ENCODE measurements at places on chromosomes 3 and 15.

DNA sequence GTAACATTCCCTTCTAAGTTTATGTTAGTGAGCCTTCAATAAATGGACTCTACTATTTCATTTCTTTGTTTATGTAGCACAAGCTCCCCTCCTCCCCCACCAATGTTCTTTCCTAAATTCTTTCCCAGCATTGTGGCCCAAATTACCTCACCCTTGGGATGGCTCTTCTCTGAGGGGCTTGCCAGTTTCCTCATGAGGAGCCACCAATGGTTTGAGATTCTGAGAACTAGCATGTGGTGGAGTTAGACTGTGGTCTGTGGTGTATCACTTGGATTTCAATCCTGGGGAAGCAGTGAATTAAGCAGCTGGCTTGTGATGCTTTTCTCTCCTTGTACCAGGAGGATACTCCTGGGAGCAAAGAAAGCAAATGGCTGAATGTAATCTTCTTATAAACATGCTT, 50.0 kb upstream of the NPHP3 start:
- no peak for DNase-seq

DNA sequence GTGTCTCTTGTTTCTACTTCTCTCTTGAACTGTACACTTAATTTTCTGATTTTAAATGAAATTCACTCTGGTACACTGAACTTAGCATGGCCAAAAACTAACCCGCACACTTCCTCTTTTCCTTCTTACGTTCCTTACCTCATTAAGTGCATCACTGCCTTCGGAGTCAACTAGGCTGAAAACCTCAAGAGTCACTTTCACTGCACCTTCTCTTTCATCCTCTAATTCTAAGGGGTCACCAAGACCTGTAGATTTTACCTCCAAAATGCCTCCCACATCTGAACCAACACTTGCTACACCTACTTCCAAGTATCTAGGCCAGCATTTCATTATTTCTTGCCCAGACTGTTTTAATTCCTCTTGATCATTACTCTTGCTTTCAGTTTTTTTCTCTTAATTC, 6.6 kb downstream of the CBLB start:
- no peak for DNase-seq

- no peak for DNase-seq
Measured at GRCh38 chr3:126858887-126859286, 124.0 kb upstream of the PLXNA1 start.

DNA sequence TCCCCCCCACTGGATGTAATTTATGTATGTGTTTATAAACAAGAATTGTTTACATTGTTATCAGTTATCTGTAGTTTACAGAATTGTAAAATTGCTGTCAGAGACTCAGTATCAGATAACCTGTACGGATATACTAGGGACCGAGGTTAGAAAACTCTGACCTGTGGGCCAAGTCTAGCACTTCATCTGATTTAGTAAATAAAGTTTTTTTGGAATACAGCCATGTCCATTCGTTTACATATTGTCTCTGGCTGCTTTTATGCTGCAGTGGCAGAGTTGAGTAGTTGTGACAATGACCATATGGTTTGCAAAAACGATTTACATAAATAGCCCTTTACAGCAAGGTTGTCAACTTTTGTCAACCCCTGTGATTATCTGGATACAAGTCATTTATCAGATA, 52.6 kb downstream of the LRRC28 start:
- no peak for DNase-seq

DNA sequence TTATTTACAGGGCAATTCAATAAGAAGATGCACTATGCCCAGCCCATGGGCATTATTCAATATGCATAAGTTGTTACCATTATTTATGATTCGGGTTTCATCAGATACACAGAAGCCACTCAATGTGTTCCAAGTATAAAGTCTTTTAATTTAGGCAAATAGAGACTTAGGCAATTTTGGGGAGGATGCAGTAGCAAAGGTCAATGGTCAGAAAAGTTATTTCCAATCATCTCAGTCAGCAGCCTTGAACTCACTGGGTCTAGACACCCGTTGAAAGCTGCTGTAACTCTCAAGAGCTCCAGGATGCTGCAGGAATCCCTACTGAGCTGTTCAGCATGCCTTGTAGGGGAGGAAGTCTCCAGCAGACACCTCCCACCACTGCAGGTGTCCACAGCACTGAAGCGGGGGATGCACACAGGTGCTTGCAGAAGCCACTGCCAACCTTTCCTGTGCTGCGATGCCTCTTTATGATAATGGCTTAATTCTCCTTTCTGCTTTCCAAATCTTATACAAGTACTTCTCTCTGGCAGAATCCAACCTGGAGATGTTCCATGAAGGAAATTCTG, 155.0 kb upstream of the SUCLG2 start:
- DNase-seq: no peak

DNA sequence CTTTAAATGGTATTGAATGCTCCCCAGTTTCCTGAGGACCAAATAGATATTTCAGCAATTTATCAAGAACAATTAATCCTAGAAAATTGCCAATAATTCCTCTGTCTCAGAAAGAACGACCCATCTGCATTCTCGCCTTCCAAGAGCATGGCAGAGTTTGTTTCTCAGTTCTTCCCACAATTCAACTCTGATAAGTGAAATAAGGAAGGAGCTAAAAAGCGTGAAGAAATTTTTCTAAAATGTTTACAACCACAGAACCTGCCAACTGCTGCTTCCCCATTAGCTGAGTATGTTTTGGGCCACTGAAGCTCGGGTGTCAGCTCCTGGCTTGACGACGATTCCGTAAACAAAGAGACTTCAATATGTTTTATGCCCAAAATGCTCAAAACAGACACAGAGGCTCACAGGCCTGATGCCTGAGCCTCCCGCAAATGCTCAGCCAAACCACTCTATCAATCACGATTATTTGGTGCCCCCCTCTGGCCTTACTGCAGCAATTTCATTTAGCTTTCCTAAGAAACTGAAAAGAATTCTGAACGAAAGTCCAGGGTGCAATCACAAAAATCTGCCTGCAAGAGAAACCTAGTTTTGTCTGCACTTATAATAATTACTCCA, 259.2 kb upstream of the CCDC54 start:
- no peak for DNase-seq

- no peak for DNase-seq
Measured at GRCh38 chr3:188271226-188271914, 117.4 kb downstream of the LPP start.

DNA sequence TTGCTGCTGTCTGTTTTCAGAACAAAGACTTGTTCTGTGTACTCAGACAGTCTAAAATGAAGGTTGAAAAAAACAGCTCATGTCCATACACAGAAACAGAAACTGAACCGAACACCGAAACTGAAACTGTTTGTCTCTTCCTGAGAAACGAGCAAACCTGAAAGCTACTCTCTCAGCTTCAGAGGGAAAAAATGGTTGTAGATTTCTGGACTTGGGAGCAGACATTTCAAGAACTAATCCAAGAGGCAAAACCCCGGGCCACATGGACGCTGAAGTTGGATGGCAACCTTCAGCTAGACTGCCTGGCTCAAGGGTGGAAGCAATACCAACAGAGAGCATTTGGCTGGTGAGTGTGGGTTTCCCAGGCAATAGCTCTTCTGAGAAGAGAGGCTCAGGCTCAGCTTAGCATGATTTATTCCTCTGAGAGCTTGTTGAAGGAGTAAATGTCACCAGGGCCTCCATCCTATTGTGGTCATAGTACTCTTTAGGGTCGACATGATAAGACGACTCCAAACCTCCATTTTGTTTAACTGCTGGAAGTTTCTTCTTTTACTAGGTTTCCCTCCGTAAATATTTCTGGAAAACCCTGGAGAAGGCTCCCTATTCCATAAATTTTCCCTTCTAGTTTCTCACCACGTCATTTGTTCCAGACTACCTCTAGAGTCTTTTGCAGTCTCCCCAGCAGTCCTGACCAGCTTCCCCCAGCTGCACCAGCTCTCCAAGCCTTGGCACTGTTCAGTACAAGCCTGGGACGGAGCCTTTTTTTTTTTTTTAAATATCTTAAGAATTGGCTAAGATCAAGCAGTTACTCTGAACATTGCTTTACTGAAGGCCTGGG, at the start of gene RTP4:
Gene RTP4, plus strand, starts transcription at position 135 of the 838 bp plus-strand sequence. Its CDS starts 57 bp downstream, at position 192.
- peak; percentile 1 for DNase-seq

DNA sequence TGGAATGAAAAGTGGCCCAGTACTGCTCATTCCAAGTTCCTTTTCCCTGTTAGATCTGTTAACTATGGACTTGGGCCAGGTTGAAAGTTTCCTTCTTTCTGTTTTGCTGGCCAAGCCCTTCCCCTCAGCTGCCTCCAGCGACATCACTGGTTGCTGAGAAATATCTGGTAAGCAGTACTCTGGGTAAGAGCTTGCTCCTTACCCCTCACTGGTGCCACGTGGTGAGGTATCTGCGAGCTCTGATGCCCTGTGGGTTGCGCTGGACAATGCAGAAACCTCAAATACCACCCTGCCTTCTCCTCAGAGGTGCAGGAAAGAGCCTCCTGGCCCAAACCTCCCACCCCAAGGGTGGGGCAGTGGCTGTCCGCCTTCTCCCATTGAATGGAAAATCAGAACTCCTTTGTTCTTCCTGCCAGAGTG, 42.9 kb upstream of the APH1B start:
- no peak for DNase-seq

DNA sequence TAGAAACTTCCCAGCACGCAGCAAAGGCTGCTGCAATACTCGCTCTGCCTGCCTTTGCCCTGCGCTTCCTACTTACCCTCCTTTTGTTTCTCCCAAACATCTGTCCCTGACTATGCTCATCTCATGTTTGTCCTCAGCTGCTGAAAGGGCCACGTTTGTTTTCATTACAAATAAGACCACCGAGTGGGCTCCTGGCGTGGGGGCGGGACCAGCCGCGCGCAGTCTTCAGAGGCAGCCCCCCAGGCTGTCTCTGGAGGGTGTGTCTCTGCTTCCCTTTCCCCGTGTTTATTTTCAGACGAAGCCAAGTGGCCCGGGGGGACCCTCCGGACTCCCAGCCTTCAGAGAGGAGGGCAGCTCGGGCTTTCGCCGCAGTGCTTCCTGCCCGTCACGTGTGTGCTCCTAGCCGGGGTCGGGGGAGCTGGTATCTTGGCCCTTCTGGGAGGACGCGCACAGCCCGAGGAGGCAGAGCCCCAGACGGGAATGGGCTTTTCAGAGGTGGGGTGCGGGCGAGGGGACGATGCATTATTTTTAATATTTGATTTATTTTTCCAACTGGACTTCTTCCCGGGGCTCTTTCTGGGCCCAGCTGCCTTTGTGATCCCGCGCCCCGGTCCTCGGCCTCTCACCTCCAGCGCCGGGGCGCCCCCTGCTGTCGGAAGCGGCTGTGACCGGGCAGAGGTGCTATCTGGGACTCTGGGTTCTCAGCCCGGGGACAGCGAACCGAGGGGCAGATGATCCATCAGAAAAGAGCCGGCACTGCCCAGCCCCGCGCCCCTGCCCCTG, 70.0 kb upstream of the CGNL1 start:
- DNase-seq: peak; percentile 68

GRCh38 chr3:61452535-61453090, 108.8 kb upstream of the PTPRG start:
- DNase-seq: no peak

DNA sequence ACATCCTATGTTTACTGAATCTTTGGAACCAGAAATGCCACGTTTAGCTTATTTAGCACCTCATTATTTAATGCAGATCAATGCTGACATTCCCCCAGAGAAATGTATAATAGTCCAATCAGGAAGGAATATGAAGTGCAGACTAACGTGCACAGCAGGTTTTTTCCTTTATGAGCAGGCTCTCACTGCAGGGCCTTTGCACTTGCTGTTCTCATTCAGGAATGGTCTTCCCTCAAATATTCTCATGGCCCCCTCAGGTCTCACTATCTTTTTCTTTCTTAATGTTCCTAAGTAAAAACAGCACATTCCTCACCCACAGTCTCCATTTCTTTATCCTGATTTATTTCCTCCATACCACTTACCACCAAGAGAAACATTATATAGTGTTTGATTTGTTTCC, 174.6 kb downstream of the FOXP1 start:
- DNase-seq: no peak

- DNase-seq: no peak
Measured at GRCh38 chr3:71724584-71725270, 475 bp downstream of the EIF4E3 start.

- no peak for DNase-seq
Measured at GRCh38 chr3:7999384-7999783, 502.2 kb upstream of the LMCD1 start.

GRCh38 chr3:186283651-186284348, 78.2 kb downstream of the DGKG start:
- no peak for DNase-seq

DNA sequence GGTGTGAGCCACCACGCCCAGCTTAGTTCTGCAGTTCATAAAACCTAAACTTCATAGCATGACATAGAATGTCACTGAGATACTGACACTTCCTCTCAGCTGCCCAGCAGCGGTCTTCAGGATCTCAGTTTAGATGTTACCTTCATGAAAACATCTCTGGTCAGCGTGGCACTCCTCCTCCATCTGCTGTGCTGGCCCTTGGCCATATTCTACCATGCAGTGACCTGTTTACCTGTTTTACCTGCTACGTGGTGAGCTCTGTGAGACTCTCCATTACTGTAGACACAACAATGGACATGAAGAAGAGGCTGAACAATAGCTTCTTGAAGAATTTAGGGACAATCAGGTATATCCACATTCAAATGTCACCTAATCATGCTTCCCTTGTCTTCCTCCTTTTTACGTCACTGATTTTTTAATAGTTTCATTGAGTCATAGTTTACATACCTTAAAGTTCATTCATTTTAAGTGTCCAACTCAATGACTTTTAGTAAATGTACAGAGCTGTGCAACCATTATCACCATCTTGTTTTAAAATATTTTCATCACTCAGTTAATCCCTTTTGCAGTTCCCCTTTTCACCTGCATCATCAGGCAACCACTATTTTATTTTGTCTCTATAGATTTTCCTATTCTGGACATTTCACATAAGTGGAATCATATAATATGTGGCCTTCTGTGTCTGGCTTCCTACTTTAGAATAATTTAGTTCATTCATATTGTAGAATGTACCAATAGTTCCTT, 32.2 kb upstream of the PTPN23 start:
- DNase-seq: no peak

DNA sequence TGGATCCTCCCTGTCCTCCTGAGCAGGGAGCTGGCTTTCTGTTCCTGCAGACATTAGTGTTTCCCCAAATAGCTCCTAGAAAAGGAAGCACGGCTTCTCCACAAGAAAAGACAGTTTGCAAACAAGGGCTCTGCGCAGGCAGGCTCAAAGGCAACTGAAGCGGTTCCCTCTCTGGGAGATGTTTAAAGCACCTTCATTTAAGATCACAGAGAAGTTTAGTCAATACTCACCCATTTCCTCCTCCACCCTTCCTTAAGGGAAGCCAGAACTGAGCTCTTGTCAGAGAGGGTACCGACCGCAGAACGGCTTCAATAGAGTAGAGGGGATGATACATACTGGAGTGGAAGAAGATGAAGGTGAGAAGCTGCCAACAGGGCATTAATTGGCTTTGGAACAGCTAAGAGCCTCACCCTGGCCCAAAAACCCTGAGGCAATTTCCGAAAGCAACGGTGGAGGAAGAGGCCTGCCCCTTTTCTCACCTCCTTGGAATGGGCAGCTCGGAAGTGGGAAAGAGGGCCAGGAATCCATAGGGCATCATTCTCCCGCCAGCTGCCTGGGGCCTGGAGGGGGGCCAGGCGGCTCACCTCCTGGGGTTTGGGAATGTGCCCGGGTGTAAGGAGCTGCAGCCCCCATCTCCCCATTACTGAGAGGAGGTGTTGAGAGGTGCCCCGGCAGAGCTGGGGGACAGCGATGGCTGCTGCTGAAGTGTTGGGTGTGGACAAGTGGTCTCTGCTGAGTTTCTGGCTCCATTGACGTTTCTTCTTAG, 4.8 kb upstream of the EPHB3 start:
- DNase-seq: no peak
